ENCODE measurements at places on chromosomes 1 and 21.

GRCh38 chr21:45262616-45263015 is 25.1 kb downstream of the POFUT2 start:
- DNase-seq = no peak

DNA sequence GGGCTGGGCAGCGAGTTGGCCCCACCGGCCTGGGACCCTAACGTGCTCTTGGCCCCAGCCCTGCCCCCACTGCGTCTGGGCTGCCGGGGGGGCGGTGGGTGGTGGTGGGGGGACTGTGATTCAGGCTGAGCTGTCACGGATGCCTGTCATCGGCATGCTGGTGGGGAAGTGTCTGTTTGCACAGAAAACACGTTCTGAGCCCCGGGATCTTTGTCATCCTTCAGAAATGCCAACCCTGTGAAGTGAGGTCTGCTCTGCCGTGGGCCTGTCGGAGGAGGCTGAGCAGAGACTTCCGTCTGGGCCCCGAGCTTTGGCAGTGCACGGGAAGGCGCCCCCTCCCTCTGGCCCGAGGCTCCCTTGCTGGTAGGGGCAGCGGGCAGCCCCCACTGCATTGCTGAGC is 24.3 kb upstream of the PLCH2 start:
- DNase-seq = no peak

DNA sequence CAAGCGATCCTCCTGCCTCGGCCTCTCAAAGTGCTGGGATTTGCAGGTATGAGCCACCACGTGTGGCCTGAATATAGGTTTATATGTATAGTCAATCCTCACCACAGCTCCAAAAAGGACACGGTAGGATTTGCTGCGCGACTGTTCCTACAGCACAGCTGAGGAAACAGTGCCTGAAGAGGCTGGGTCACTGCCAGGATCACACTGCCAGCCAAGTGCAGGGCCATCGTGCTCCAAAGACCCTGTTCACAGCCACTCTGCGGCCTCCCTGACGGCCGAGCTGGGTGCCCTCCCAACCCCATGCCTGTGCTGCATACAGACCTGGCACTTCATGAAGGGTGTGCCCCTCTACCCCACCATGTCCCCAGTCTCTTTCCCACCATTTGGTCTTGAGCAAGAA is 71.4 kb downstream of the MRPL37 start:
- no peak for DNase-seq

- DNase-seq = no peak
These were observed 83.0 kb upstream of the ZC3H12A start for GRCh38 chr1:37391211-37392011.

- no peak for DNase-seq
These were observed 316.0 kb upstream of the ADGRL4 start for GRCh38 chr1:79322511-79323027.

Data from central memory CD4-positive, alpha-beta T cell (primary cell).